ENCODE measurements at places on chromosomes 16 and 17.
A peak's percentile ranks its signal among the peaks of the same experiment; 100 is the strongest.

- no peak for DNase-seq
Measured at GRCh38 chr16:75081179-75081859, 35.3 kb downstream of the LDHD start.

- DNase-seq, result no peak
Measured at GRCh38 chr16:87329436-87330256, 12.5 kb upstream of the C16orf95 start.

DNA sequence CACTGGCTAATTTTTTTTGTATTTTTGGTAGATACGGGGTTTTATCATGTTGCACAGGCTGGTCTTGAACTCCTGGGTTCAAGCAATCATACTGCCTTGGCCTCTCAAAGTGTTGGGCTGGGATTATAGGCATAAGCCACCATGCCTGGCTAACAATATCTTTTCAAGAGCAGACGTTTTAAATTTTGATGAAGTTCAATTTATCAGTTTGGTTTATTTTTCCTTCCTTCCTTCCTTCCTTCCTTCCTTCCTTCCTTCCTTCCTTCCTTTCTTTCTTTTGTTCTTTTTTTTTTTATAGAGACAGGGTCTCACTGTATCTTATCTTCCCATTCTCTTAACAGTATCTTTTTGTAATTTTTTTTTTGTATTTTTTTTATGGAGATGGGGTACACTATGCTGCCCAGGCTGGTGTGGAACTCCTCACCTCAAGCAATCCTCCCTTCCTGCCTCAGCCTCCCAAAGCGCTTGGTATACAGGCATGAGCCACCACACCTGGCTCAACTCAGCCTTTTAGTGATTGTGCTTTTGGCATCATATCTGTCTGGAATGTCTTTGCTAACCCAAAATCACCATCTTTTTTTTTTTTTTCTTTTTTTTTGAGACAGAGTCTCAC, 13.6 kb upstream of the GIP start:
- no peak for DNase-seq

GRCh38 chr17:69477204-69477902, 62.9 kb downstream of the MAP2K6 start:
- DNase-seq, result no peak

DNA sequence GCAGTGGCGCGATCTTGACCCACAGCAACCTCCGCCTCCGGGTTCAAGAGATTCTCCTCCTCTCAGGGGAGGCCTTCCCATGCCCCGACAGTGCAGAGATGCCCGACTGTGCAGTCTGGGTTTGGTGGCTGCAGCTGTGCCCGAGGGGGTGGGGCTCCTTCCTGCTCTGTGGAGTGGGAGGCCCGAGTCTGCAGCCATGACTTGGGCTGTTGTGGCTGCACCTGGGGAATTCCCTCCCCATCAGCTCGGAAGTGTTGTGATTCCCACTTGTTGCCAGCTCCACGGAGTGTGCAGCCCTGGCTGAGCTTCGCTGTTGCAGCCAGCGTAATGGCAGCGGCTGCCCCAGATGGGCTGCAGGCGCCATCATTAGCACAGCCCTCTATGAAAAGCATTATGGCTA, 66.4 kb upstream of the SMIM36 start:
- DNase-seq, result peak; percentile 52

GRCh38 chr17:73444021-73444420, 132.2 kb upstream of the CDC42EP4 start:
- DNase-seq, result no peak
